Stimulated activated CD4-positive, alpha-beta T cell treated with anti-CD3 and anti-CD28 coated beads, Interleukin-4, amount 100 ng/mL, for 1 hour (primary cell): ENCODE measurements at places on chromosomes 2 and 18.

GRCh38 chr2:69469784-69470183, 32.5 kb upstream of the NFU1 start:
- DNase-seq: no peak

DNA sequence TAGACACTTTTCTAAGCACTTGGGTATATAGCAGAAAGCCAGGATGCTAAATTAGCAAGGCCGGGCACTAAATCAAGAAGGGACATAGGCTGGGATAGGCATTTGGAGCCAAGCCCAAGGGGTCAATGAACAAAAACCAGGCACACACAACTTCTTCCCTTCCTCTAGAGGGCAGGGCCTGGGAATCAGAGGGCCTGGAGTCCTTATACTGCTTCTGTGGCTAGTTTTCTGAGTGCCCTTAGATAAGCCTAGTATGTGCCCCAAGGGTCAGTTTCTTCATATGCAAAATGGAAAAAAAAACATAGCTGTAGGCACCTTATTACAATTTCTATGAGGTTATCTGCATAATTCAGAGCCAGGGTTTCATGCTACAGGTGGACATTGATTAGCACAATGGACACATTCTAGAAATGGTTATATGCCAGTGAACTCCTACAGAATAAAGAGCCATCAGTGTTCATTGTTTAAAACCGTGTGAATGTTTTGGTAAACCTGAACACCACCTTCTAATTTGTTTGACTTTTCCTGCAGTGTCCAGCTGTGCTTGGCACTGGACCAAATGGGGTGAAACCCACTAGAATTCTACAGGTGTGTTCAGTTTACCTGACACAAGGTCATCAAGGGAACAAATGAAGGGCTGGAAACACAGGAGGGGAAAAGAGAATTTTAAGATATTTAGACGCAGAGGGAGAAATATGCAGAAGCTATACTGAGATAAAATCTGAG, 49.6 kb downstream of the PAX8 start:
- DNase-seq: no peak

DNA sequence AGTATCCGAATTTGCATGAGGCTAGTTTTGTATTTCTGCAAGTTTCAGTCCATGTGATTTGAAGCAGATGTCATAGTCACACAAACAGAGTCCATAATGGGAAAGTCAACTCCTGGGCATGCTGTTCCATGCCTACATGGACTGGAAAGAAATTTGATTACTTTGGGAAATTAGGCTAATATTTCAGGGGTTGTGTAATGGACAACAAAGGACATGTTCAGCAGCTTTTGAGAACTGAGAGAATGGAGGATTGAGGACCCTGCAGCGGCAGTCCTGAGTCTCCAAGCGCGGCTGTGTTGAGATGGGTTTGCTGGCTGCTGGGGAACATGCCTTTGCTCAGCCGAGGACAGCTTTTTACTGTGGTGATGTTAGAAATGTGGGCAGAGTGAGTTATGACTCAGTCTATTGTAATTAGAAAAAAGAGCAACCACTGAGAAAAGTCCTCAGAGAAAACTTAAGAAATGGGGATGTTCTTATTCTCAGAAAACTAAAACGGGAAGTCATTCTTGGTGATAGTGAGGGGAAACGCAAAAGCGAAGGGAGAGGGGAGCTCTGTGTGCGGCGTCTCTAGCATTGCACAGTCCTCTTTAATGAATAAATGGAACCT, 149.2 kb downstream of the FAM210A start:
- DNase-seq: peak; percentile 45

DNA sequence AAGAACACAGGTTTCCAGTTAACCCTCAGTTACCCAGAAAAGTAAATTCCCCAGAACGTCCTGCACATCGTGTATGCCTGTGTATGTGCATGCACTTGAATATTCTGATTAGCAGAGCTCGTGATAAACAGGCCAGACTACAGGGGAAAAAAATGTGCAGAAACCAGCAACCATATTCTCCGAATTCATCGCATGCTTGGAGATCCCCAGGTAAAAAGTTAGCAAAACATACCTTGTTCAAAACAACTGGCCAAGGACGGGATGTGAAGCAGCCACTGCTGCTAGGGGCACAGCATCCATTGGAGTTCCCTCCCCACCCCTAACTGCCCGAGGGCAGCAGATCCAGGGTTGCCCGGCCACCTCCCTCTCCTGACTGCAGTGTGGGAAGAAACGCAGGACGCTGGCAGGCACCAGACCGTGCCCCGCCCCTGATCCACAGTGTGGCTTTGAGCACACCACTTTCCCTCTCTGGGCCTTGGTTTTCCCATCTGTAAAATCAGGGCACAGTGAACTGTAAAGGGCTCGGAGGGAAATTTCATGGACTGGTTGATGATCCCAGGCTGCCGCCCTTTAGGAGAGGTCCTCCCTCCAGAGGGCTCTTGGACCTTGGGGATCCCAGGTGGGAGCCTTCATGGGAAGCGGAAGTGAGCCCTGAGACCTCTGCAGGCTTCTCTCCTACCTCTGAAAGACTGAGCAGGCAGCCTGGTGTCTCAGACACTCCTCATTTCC, 11.9 kb upstream of the ARID5A start:
- no peak for DNase-seq

DNA sequence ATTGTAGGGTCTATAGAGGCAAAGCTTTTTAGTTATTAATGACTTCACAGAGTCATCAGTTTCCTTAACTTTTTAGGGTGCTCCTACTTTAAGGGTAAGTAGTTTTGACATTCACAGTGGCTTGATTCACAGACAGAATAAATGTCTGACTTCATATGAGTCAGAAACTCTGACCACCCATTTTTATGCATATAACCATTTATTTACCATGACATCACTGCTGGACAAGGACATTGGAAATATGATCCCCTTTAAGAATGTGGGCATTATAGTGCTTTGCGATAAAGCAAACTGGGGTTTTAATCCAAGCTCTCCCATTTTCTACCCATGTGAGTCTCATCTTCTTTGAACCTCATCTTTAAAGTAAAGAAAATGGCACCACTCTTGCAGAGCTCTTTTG, 162.0 kb upstream of the MC4R start:
- DNase-seq: no peak

DNA sequence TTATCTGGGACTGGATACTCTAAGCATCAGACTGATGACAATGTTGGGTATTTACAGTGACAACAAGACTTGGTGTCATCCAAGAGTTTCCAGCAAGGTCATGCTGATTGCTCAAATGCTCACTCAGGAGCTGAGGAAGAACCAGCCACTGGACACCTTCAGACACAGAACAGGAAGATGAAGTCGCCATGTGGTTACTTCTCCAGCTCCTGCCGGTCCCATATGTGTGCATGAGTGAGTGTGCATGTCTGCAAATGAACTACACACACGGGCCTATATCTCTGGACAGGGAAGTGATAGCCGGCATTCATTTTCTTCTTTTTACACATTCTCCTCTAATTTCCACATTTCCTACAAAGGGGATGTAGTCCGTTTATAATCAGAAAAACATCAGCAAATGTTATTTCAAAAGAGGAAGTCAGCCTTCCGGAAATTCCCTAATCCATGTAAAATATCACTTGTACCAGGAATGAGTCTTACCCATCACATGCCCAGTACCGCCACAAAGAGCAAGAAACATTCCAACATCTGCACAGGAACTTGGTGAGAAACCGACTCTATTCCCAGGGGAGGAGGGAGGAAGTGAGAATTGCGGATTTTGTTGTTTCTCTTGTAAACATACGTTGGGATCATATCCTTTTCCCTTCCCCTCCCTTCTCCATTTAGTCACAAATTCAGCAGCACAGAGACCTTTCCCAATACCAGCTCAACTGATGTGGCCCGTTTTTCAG, 10.8 kb downstream of the RFX8 start:
- DNase-seq: no peak

DNA sequence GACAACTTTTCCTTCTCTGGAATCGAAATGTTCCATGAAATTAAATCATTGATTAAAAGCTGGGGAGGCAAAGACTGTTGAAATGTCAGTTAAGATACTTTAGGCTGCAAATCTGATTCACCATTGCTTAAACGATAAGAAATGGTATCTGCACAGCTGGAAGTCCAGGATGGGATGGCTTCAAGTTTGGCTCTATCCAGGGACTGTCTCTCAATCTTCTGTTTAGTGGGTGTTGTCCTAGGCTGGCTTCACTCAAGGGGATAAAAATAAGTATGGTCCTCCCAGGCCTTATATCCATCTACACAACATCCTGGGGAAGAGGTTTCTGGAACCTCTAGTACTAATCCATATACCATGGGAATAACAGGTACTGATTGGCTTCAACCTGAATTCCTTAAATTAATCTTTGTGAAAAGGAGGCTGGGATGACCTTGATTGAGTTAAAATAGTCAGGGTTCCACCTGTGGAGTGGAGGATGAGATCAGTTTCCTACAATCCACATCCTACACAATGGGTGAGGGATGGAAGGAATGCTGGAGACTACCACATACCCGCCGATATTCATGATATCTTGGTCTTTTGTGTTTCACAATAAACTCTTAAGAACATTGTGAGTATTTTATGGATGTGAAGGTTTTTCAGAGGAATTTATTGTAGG, 156.0 kb upstream of the L3MBTL4 start:
- no peak for DNase-seq

DNA sequence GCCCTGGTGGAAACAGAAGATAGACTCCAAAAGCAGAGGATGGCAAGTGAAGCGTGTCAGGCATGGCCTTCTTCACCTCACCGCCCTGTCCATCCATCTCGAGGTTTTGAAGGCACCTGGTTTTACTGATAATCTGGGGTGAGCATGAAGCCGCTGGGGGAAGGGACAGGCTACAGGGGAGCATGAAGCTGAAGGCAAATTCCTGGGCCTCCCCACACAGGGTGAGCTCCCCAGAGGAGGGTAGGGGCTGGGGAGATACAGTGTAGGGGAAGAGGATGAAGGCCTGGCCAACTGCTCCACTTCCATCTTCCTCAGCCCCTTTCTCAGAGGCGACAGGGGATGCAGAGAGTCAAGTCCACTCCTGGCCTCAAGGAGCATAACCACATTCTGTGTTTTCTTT, 228.3 kb upstream of the SMAD2 start:
- no peak for DNase-seq

GRCh38 chr2:98522854-98523253, 78.2 kb downstream of the INPP4A start:
- no peak for DNase-seq

DNA sequence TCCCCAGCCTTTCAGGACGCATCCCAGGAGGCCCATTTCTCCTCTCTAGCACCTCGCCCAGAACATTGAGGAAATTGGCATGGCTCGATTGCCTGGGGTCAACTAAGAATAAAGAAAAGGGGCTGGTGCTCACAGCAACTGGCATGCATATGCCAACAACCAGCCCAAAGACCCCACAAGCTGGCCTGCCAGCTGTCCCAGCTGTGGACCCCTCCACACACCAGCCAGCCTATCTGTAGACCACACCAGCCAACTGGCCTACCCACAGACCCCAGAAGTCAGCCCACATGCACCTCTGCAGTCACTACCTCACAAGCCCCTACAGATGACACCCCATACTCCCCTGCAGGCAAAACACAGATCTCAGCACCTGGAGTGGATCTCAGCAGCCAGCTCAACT, 123.8 kb upstream of the ID2 start:
- no peak for DNase-seq

- no peak for DNase-seq
These were observed 1.6 kb downstream of the NCOA1 start for GRCh38 chr2:24492421-24493279.

- DNase-seq: no peak
These were observed 22.8 kb downstream of the GULP1 start for GRCh38 chr2:188314314-188315054.

GRCh38 chr2:187075199-187075635, 226.2 kb upstream of the ZSWIM2 start:
- no peak for DNase-seq

- DNase-seq: no peak
These were observed 102.9 kb upstream of the ALK start for GRCh38 chr2:30024281-30024680.

- no peak for DNase-seq
These were observed 80.5 kb upstream of the SIX2 start for GRCh38 chr2:45089554-45090261.

- DNase-seq: no peak
These were observed 507.4 kb upstream of the PKDCC start for GRCh38 chr2:41540272-41540998.

DNA sequence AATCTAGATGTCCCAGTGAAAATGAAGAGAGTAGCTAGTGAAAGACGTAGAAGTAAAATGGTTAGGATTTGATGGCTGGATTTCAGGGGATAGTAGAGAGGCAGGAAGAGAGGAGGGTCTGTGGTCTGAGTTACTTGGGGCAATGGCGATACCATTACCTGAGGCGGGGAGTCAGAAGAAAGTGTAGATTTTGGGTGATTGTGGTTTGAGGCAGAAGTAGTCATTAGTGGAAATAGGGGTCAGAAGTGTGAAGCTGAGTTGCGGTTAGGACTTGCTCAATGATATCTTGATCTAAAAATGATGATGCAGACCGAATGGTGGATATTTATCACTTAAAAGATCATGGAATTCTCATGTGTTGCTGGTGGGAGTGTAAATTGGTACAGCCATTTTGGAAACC, 41.0 kb downstream of the CEP192 start:
- DNase-seq: no peak

DNA sequence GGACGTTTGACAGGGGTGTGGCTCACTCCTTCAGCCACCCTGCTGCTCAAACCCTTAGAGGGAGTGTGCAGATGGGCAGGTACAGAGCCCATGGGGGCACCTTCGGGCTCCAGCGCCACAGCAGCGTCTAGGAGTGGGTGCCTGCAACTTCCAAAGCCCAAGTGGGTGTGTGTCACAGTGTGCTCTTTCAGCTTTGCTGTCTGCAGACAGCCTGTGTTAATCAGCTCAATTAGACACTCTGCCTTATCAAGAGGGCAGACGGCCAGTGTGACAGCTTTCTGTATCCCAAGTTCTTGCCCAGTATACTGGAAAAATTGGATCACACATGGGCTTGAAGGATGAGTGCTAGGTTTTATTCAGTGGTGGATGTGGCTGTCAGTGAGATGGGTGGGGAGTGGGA, 96.7 kb downstream of the AP1S3 start:
- DNase-seq: no peak
